CD4-positive, alpha-beta T cell treated with Interleukin-6 for 4 hours (primary cell): ENCODE measurements at places on chromosomes 5 and 9.

DNA sequence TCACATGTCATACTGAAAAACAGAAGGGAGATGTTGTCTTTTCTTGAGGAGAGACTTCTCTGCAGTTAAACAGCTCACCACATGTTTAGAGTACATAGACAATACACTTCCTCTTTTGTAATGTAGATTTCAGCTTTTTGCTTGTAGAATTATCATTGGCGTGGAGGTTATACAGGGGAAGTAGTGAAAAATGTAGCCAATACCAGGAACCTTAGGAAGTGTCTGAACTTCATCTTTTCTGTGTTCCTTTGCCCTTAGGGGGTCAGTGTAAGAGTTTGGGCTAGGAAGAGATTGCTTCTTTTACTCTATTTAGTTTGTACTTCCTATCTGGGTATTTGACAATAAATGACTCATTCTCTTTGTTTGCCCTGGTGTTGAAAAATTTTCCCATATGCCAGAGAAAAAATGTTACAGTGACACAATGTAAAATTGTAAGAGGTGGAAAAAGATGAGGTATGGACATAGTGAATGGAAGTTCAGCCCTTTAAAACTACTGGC is 21.0 kb upstream of the CDKN2B start:
- no peak for DNase-seq

DNA sequence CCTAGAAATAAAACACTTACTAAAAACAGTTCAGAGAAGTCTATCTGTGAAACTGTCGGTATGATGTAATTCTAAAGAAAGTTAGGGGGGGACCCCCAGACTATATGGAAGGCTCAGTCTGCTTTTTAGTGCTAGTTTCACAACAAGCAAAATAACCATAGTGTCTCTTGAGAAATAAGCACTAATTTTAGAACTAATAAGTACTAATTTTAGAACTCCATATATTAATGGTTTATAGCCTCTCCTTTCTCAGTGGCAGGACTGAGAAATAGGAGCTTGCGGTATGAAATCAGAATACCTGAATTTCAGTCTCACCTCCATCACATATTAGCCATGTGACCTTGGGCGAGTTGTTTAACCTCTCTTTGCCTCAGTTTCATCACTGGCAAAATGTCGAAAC is 1.4 kb upstream of the PHF24 start:
- DNase-seq, result no peak

DNA sequence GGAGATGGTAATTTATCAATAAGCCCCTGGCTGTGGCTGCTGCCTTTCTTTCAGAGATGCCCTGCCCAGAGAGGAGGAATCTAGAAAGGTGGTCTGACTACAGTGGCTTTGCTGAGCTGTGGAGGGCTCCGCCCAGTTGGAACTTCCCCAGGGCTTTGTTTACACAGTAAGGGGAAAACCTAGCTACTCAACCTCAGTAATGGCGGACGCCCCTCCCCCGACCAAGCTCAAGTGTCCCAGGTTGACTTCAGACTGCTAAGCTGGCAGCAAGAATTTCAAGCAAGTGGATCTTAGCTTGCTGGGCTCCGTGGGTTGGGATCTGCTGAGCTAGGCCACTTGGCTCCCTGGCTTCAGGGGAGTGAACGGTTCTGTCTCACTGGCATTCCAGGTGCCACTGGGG is 865.4 kb upstream of the ACO1 start:
- peak; percentile 6 for DNase-seq

DNA sequence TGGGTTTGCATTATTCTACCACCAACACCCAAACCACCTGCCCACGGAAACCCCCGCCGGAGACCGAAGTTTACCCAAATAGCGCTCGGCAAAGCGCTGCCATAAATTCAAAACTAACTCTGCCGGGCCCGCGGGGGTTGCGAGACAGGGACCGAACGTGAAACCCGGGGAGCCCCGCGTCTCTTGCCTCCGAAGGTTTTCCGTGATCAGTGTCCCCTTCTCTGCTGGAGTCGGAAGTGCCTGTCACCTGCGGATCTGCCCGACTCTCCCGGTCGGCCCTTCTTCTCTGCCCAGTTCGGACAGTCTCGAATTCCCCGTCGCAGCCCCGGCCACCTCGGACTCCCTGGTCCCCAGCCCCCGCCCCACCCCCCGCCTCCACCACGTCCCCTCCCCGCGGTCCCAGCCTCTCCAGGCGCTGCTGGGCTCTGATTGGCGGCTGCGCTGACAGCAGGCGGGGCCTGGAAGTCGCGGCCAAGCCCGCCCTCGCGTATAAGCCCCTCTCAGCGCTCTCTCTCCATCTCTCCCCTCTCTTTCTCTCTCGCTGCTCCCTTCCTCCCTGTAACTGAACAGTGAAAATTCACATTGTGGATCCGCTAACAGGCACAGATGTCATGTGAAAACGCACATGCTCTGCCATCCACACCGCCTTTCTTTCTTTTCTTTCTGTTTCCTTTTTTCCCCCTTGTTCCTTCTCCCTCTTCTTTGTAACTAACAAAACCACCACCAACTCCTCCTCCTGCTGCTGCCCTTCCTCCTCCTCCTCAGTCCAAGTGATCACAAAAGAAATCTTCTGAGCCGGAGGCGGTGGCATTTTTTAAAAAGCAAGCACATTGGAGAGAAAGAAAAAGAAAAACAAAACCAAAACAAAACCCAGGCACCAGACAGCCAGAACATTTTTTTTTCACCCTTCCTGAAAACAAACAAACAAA is at the start of gene RORB:
TSS of gene RORB (plus strand) at position 517 of the 929 bp plus-strand sequence. CDS start 642 bp downstream, outside the sequence.
- no peak for DNase-seq

DNA sequence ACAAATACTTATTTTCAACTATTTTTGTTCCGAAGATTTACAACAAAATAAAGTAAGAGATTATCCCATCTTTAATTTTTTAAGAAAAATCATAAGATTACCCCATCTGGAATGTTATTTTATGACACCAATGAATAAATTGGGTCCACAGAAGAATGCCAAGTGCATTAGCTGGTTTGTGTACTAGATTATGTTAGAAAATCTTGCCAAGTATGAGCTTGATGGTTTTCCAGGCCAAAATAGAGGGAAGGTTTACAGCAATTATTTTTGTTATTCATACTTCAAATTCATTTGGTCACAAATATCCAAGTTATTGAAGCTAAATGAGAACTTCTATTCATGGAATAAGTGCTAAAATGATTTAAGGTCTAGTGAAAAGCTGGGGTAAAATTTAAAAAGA is 109.4 kb upstream of the DMRTA1 start:
- DNase-seq, result no peak

DNA sequence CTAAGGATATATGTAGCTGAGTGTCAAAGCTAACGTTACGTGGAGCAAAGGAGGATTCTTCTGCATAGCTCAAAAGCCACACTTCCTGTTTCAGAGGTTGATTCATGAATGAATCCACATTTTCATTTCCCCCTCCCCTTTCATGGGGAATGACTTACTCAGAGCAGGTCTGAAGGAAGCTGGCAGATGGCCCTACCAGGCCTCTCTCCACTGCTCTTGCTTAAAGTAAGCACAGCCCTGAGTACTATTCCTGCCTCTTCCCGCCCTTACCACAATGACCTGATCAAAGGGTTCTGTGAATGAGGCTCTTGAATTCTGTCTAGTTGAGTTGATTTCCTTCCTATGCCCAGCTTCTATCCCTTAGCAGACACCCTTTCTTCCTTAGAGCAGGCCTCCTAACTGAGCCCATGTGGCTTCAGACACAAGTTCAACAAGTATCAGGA is 6.3 kb downstream of the IGIP start:
- peak; percentile 28 for DNase-seq

DNA sequence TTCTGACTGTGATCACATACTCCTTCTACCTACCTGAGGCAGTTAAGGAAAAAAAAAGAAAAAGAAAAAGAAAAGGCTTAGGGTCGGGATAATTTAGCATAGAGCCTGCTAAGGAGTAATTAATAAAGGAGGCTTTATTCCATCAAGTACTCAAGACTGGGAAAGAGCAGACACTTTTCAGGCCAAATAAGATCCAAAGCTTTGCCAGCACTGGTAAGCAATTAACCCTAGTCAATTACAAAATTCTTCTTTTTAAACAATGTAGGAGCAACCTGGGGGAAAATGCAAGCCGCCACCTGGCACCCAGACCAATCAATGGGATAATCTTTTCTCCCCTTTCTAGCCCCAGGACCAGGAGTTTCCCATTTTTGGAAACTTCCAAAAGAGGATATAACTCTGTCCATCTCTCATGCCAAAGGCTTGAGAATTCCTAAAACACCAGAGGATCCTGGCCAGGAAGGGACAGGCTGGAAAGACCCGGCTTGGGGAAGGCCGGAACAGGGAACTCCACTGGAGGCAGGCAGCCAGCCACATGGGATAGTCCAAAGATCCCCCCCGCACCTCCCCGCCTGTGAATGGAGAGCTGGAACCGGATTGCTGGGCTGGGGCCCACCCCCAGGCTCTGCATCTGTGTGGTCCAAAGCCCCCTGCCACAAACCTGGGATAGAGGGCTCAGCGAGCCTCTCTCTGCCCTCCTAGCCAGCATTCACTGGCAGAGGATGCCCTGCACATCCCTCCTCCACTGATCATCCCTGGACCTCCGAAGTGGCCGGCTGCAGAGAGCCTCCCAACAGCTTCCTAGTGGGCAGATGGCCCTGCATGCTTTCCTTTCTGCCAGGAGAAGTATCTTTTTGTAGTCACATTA is 117.8 kb downstream of the ZNF354C start:
- no peak for DNase-seq

- DNase-seq, result no peak
Observed at GRCh38 chr5:34673463-34674125, 17.5 kb downstream of the RAI14 start.

DNA sequence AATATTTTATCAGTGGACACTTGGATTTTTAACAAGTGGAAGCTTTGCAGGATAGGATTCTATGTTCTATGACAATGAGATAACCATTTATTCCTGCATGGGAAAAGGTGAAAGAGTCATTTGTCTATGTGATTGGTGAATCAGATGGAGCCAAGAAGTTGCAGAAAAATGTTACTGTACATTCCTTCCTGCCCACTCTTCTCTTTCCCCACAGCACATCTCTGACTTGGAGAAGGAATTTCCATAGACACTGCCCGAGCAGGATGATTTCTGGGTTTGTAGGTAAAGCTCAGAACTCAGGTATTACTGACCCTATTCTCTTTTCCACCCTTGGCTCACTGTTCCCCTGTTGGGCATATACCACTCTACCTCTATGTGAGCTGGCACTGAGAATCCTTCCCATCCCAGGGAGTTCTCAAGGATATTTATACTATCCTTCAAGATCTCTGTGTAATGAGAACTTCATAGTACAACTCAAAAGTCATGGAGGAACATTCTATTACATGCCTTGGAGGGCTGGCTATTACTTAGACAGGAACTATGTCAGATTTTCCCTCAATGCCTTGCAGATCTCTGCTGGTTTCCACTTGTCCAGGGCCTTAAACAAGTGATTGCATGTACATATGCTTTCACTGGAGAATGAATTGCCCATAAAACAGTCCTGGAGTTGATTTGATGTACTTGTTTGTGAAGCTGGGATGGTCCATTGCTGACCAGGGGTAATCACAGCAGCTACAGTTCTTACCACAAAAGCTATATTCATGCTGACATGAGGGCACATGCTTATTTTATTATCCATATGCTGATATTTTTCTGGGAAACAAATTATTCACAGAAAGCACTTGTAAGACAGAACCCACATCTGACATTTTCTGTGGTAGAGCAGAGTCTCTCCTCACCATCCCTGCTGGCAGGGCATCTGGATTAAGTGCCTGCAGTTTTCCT is 24.1 kb downstream of the SLC1A3 start:
- DNase-seq, result no peak

GRCh38 chr5:7464182-7464581 is 68.2 kb downstream of the ADCY2 start:
- no peak for DNase-seq

DNA sequence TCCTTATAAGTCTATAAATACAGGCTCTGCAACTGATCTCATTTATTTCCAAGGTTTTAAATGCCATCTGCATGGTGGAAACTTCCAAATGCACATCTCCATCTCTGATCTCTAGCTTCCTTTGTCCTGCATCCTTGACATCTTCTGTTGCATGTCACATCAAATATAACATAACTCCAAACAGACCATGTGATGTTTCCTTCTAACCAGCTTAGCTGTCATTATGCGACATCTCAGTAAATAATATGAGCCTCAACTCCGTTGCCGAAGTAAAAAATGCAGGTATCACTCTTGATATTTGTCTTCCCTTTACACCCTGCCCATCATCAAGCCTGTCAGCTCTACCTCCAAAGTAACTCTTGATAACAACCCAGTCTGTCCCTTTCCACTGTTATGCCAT is 506.4 kb upstream of the C9orf72 start:
- DNase-seq, result no peak

DNA sequence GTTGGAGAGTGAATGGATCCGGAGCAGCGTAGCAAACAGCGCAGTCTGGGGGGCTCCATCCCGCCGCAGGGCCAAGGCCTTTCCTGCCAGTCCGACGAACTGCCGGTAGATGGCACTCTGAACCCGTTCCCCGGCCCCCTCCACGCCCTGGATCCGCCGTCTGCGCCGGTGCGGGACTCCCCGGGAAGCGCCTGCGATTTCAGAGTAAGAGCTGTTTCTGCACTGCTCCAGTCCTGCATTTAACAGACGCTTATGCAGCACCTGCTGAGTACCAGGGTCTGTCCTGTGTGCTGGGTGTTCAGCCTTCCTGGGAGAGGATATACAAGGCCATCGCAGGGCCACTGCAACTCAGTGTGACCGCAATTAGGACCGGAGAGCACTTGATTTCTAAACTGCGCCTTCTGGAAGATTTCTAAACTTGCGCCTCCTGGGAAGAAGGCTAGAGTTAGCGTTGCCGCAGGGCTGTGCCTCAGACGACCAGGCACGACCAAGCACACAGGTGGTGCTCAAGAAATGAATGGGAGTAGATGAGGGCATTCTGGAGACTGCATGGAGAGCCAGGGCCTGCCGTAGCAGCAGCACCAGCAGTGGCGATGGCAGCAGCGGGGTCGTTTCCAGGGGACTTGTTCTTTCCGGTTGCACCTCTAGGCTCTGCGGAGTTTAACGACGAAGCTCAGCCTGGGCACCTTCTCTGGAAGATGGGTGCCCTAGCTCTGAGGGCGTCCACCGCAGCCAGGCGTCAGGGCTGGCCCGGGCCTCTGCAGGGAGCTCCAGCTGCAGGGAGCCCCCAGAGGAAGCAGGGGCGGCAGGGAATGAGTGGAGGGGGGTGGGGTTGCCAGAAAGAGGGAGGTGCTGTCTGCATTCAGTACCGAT is 14.3 kb upstream of the TIFAB start:
- peak; percentile 61 for DNase-seq

DNA sequence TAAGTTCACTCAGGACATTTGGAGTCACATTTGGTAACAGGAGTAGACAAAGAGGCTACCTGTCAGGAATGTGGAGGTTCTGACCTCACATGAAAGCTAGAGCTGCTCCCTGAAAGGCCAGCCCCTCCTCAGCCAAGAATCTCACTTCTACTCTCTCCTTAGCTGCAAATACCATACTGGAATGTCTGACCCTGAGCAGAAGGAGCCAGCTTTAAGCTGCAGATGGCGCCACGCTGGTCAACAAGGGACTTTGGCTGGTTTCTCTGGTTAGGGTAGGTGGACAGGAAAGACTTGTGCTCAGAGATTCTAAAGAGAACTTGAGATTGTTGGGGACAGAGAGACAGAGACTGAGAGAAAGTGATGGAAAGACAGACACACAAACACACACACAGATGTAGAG is 21.9 kb downstream of the ASTN2 start:
- no peak for DNase-seq
